Endothelial cell (in vitro differentiated cells): ENCODE measurements at places on chromosomes 13 and 19. TPM values are rescaled to one million over a fixed set of nuclear protein-coding genes. Genes with fewer than 3 reads are reported as not detected.

GRCh38 chr19:57559008-57559403 lies 657 bp downstream of the ZNF550 start:
- peaks cover 63% of the 10 kb centered on the region for H3K36me3 ChIP-seq
- peak overlapping the region; percentile 100 for H3K4me3 ChIP-seq
- peaks cover 19% of the 10 kb centered on the region for H3K27me3 ChIP-seq
- peak; percentile 16 for DNase-seq
- peak overlapping the region; percentile 84 for H3K27ac ChIP-seq

Gene PEAK3
- total RNA-seq, result 0.97 TPM

GRCh38 chr19:45355910-45356309 lies 14.5 kb downstream of the ERCC2 start:
- H3K4me3 ChIP-seq, result no peak overlapping the region
- peaks cover 2% of the 10 kb centered on the region for H3K27me3 ChIP-seq
- no peaks in the 10 kb centered on the region for H3K4me1 ChIP-seq
- no peak overlapping the region for H3K27ac ChIP-seq
- no peak for DNase-seq

Gene KLK3
- not detected for total RNA-seq

Gene ZNF613
- 10.9 TPM for total RNA-seq

Gene TMEM150B
- total RNA-seq, result not detected

GRCh38 chr19:8391198-8392016 lies 1.2 kb downstream of the RAB11B start:
- H3K4me1 ChIP-seq, result peaks cover 45% of the 10 kb centered on the region
- peaks cover 16% of the 10 kb centered on the region for H3K36me3 ChIP-seq
- peak overlapping the region; percentile 61 for H3K27ac ChIP-seq
- peak overlapping the region; percentile 83 for H3K4me3 ChIP-seq

Gene PTBP1
- total RNA-seq, result 614 TPM

Gene ETV2
- total RNA-seq, result 1,894 TPM

Gene SERTAD3
- 42.9 TPM for total RNA-seq

- peak overlapping the region; percentile 0 for H3K4me3 ChIP-seq
- no peaks in the 10 kb centered on the region for H3K36me3 ChIP-seq
- DNase-seq, result no peak
- H3K27ac ChIP-seq, result peak overlapping the region; percentile 13
These were observed 19.5 kb upstream of the ATP8A2 start for GRCh38 chr13:25352230-25352629.

Gene ZNF253
- total RNA-seq, result 23.3 TPM
